ENCODE measurements at places on chromosomes 1 and 21.

DNA sequence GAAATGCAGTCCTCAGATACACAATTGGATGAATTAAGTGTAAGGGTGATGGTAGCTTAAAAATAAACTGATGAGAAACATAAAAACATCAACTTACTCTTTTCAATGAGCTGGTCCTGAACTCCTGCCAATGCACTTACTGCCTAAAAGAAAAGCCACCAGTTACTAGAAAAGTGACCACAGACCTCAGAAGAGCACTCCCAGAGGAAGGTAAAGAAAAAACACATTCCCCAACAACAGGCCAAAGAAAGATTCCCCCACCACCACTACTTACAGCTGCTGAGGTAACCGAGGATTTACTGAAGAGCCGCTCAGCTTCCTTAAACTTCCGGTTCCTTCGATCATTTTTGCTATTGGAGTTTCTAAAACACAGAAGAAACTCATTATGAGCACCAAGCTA is 5.4 kb downstream of the MEAF6 start:
- no peak for DNase-seq

DNA sequence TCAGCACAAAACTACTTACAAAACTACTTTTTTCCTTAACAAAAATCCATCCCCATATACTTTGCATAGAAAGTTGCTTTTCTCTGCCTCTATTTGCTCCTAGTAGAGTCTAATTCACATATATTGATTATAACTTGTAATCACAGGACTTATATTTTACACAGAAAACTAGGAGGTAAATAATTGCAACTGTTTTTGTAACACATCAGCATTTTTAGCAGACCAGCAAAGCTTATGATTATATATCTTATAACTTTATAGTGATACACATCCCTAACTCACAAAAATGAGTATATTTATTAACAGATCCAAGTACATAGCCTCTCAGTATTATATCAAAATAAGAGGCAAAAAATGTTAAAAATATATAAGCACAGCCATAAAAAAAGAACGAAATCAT is 17.3 kb upstream of the SLC35A3 start:
- no peak for DNase-seq

- DNase-seq = no peak
Observed at GRCh38 chr1:211641942-211642341, 33.5 kb downstream of the NEK2 start.

GRCh38 chr1:196558411-196558810 is 49.8 kb downstream of the KCNT2 start:
- no peak for DNase-seq

Measured in SHP77 (cell line).